ENCODE measurements at places on chromosomes 6 and 20.

- no peak for DNase-seq
Observed at GRCh38 chr6:137700751-137701477, 166.1 kb upstream of the TNFAIP3 start.

DNA sequence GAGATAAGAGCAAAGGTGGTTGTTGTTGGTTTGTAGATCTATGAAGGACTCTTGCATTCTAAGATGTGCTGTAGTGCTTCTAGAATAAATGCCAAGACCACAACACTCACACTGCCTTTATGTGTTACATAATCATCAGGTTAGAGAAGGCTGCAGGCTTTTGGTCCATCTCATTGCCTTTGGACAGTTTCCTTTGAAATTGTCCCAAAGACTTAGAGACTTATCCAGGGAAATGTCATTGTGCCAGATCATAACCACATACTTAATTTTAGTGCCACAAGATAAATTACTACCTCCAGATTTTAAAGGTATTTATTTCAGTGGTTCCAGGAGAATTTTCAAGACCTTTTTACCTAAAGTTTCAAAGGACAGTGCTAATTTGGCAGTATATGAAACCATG is 666.6 kb upstream of the CITED2 start:
- no peak for DNase-seq

GRCh38 chr6:51844336-51844735 is 243.1 kb downstream of the PKHD1 start:
- DNase-seq, result no peak

- no peak for DNase-seq
Observed at GRCh38 chr6:113651120-113651519, 206.0 kb upstream of the MARCKS start.

DNA sequence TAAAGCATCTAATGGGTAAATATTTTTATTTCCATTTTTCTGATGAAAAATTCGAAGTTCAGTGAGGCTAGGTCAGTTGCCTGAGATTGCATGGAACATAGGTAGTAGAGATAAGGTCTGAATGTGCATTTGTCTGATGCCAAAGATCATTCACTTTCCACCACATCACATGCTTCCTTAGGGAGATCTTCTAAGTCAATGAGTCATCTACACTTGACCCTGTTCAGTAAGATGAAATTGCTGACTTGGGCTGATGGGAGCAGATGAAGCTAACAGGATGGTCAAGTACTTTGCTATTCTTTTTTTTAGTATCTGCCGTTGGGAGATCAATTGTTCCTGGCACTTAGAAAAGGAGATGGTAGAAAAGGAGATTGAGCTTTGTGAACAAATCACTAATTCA is 511.3 kb downstream of the PHF3 start:
- no peak for DNase-seq

DNA sequence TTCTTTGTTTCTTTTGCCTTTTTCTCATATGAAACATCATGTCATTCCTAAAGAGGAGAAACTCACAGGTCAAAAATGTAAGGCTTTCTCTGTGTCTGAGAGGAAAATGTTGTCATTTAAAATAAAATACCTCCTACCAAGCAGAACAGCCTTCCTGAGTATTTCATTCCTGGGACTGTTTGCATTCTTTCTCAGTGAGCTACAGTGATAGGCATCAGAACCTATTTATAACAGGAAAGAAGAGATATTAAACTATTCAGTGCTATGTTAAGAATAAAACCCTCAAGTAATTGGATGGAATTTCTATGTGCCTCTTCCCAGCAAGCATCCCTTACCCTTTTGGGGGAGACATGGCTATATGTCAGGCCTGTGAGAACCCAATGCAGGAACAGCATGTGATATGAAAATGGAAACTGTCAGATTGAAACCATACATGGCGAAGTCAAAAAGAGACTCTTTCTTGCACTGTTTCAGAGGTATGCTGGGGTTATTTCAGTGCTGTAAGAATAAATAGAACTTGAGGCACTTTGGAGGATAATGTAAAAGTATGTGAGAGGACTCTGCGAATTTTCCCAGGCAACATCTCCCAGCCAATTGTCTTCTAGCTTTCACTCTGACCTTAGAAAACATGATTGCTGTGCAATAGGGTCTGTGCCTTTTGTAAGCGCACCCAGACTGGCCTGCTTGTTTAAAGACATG is 133.8 kb upstream of the CCN2 start:
- no peak for DNase-seq

- no peak for DNase-seq
Observed at GRCh38 chr20:8248051-8248450, 116.0 kb downstream of the PLCB1 start.

DNA sequence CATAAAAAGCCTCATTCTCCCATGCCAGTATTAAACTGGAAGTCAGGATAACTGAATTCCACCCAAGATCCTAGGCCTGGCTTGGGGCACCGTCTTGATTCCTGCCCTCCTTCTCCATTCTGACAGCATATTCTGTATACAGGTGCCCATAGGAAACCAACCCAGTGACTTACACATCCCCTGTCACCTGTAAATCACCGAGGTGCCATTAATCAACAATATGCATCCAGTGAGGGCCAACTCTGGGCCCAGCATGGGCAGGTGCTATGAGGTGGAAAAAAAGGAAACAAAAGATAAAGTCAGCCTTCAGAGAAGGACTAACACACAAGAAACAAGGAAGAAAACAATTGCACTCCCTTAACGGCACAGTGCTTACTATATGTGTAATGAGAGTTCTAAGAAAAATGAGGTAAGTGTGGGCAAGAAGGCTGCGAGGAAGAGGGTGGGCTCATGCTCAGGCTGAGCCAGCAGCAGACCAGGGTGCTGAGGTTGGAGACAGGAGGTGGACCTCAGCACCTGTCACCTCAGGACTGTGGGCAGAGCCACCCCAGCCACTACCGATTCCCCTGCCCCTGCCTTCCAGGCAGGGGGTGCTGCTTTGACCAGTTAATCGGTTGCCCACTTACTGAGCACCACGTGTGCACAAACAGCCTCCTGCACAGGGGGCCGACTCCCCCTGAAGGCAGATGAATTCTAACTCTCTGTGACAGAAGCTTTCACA is 105.9 kb downstream of the TRERF1 start:
- DNase-seq, result no peak

DNA sequence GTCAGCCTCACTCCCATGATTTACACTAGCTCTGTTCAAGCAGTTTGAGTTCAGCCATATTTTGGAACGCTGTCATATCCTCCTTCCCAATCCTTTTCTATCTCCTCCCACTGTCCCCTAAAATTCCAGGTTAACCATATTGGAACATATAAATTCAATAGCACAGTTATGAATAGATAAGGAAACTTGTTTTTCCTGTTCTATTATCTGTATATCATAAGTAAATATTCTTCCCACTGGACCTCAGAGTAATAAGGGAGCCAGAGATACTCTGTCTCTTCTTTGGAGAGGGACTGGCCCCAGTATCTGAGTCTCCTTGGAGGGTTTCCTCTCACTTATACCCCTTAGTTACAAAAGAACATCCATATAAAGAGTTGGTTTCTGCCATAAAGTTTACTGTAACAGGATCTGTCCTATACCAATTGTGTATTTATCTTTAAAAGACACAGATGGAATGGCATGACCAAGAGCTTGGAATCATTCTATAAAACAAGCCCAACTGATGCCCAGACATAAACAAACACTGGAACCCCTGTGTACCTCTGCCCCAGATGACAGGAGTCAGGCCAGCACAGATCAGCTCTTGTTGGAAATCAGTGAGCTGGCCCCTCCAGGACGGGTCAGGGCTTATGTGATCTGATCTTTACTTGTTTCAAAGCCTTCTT is 67.1 kb downstream of the EPB41L2 start:
- DNase-seq, result no peak

DNA sequence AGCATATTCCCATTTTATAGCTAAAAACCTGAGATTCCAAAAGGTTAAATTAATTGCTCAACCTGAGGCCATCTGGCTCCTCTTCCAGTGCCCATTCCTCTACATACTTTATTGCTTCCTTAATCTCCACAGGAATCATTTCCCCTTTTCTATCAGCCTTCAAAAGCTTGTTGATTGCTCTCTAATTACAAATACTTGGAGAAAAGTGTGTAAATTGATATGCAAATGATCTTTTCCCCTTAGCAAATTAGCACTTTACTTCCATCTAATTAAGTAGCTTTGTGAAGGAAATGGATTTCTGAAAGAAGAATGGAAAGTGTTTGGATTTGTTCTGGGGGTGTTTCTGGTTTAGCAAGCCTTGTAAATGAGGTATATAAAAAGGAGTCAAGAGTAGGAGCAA is 323.3 kb downstream of the GRIK2 start:
- DNase-seq, result no peak

GRCh38 chr6:42788671-42789070 is 6.8 kb downstream of the BICRAL start:
- DNase-seq, result no peak

- DNase-seq, result peak; percentile 3
Observed at GRCh38 chr6:85449388-85449817, 480 bp upstream of the NT5E start.

All from neural crest cell (in vitro differentiated cells).